ENCODE measurements at places on chromosomes 12 and 14. TPM values are rescaled to one million over a fixed set of nuclear protein-coding genes. Genes with fewer than 3 reads are reported as not detected.

The CPM gene
- total RNA-seq = 96.4 TPM

The PRH2 gene
- total RNA-seq = not detected

DNA sequence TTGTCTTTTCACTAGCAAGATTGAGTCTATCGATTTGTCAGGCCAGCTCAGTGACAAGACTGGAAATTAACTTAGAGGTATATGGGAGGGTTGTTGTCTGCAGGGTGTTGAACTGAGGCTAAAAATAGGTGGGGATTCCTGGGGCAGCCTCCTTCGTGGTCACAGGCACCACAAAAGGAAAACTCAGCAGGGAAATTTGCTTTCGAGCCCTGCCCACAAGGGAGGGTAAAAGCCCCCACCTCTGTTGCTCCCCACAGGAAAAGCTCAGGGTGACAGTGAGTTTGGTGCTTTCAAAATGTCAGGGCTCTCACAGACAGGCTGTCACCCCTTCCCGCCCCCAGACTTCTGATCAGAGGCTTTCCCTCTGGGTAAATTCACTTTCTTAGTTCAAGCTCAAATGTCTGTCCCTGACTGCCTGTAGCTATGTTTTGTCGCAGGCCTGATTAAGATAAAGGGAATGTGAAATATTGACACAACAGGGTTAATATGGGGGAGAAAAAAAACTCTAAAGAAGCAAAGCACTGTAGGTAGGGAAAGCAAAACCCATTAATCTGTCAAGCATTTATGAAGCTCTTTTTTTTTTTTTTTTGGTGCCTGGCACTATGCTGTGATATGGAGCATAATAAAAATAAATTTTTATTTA lies 11.7 kb upstream of the NFKBIA start:
- no peak for DNase-seq

DNA sequence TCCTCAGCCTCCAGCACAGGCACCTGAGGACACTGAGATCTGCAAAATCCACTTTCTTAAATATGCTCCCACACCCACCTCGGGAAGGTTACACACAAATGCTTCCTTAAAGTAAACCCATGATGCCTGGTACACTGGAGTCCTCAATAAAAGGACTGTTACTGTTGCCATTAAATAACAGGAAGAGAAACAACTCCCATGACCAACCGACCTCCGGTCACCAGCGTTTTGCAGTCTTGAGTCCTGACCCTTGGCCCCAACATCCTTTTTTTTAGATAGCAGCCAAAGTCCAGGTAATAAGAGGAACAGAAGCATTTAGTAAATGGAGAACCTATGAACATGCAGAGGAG lies 42.4 kb downstream of the ITPK1 start:
- no peak for DNase-seq

- DNase-seq = peak; percentile 60
Measured at GRCh38 chr12:102883204-102883799, 33.7 kb downstream of the PAH start.

DNA sequence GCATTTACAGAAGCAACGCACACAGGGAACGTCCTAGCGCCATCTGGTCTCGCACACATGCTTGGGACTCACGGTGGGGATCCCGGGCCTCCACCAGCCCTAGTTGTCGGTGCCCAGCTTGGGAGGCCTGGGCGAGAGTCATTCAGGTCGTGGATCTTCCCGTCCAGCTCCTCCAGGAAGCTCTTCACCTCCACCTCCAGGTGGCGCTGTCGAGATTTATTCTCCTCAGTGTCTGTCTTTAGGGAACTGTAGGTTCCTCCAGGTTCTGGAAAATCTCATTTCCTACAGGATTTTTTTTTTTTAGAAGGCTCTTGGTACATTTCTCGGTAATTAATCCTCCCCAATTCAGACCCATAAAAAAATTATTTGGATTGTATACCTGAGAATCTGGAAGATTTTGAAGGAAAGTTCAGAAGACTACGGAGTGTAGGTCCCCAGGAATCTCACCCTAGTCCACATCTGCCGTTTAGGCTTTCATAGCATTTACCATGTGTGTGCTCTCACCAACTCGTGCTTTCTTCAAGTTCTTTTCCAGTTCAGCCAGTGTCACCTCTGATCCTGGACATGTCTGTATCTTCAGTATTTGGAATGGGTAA lies 910.0 kb downstream of the TMEM121 start:
- DNase-seq = no peak

- no peak for DNase-seq
Measured at GRCh38 chr12:34379142-34379541, 356.8 kb downstream of the ALG10 start.

DNA sequence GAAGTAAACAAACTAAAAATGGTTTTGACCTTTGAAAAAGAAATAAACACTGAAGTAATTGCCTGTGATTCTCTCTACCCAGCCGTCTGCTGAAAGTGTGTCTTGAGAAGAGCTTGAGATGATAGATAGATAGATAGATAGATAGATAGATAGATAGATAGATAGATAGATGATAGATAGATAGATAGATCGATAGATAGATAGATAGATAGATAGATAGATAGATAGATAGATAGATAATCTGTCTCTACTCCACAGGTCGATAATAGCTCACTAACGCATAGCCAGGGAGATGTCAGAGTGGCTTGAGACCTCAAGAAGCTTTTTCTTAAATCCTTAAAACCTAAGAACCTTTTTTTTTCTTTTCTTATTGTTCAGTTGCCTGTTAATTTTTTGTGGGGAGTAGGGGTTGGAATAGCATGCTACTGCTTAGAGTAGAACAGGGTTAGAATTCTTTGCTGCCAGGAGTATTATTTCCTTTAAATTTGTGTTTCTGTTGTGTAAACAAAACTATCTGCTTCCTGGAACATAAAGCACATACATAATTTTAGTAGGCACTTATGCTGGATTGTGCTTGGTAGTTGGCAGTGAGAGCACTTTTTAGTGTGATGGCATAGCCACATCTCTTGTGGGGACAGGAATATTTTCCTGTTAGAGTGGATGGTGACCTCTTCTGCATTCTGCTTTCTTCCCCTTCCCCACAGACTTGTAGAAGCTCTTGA lies 169.5 kb downstream of the FBXL14 start:
- DNase-seq = no peak

DNA sequence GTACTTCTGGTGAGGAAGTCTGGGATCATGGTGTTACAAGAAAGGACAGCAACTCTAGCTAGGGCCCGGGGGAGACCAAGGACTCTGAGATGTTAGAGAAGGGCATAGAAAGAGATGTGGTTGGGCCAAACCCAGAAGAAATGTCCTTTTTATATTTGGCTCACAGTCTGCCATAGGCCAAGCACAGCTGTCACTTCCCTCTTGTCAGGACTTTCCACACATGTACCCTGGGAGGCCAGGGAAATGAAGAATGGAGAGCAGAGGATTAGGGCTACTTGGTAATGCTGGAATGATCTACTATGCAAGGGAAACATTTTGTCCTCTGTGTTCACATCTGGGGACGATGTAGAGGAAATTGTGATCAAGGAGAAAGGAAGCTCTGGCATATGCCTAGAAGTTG lies 9.2 kb downstream of the MYO1A start:
- DNase-seq = no peak

All from stomach (tissue), 19 donors.